PC-9 (cell line): ENCODE measurements at places on chromosomes 4 and X. TPM values are rescaled to one million over a fixed set of nuclear protein-coding genes. Genes with fewer than 3 reads are reported as not detected.
A peak's percentile ranks its signal among the peaks of the same experiment; 100 is the strongest.

The PRDM5 gene
- total RNA-seq = 0.85 and 0.90 TPM in 2 replicates

The BRS3 gene
- total RNA-seq = not detected in 2 replicates

The MAGEB10 gene
- not detected in 2 replicates for total RNA-seq

GRCh38 chr4:110007217-110007616 lies 94.5 kb downstream of the EGF start:
- DNase-seq = no peak

- no peak for DNase-seq
Measured at GRCh38 chrX:11346121-11346682, 53.0 kb downstream of the AMELX start.

DNA sequence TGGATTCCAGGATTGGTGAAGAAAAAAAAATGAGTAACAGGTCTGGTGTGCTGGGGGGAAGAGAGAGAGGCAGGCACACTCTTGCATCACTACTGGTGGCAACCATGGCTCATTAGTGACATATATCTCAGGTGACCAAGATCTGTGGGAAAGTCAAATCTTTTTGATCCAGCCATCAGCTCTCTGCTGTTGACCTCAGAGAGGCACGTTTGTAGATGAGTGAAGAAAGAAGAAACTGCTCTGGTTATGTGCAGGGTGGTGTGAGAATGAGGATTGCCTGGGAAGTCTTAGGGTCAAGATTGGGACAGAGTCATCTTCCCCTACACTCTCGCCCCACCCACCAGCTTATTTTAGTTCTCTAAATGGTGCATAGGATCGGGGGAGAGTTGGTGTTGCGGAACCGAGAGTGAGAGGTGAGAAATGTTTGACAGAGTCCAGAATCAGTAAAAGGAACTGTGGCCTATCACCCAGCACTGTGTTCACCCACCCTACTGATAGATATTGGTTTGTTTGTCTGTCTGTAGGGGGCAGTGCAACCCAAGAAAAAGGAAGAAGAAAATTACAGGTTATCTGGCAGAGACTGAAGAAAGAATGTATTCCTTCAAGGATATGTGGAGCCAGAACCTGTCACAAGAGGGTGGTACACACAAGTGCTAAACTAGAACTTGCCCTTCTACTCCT lies 21.9 kb downstream of the ARMCX6 start:
- peak; percentile 18 for DNase-seq

GRCh38 chrX:117274965-117275364 lies 812.2 kb upstream of the CT83 start:
- DNase-seq = no peak

GRCh38 chrX:136679531-136679930 lies 31.6 kb downstream of the CD40LG start:
- no peak for DNase-seq

GRCh38 chr4:1261107-1261928 lies 12.4 kb upstream of the CTBP1 start:
- no peak for DNase-seq

DNA sequence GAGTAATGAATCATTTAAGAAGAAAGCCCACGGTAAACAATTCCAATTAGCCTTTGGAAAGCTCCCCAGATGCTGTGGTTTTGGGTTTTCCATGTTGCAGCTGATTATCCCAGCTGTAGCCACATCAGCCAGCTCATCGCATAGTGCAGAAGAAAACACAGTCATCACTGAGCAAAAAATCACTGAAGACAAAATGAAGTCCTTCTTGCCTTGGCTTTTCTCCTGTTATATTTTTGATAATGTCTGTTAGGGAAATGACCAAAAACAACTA lies 193.0 kb upstream of the C1QTNF7 start:
- DNase-seq = no peak

DNA sequence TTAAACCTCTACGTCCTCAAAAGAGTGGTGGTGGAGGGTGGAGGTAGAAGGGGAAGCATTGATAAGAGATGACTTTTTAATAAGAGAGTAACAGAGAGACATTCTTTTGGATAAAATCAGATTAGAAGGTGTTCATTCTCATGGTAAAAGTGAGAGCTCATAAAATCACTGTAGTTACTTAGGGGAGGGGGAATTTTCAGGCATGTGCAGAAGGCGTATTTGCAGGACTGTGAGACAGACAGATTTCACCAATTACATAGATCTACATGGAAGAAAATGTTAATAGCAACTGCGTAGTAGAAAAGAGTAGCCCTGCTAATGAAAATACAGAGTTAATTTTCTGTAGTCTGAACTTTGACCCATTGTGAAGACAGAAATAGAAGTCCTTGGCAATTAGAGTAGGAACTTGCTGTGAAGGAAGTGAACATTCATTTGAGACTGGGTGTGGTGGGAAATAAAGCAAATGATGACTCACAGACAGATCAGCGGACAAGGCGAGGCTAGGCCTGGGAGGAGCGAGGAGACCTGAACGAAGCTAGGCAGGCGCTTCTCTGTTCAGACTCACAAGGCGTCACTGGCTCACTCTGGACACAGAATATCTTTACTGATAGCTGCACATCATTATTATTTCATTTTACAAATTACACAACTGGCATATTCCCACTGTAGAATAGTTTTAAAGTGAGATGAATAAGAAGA lies 57.2 kb upstream of the FAM9C start:
- DNase-seq = peak; percentile 72

DNA sequence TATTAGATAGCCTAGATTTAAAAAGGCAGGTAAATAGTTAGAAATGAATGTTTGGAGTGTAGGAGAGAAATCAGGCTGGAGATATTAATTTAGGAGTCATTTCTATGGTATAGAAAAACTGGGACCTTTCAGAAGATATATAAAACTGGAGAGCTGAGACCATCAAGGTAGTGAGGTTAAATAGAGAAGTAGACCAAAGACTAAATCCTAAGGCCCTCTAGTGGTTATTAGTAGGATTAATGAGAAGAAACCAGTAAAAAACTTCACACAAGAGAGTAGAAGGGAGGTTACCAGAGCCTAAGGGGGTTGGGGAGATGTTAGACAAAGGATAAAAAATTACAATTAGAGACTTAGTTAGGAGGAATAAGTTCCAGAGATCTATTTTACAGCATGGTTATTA lies 351.0 kb upstream of the SPANXN1 start:
- no peak for DNase-seq

DNA sequence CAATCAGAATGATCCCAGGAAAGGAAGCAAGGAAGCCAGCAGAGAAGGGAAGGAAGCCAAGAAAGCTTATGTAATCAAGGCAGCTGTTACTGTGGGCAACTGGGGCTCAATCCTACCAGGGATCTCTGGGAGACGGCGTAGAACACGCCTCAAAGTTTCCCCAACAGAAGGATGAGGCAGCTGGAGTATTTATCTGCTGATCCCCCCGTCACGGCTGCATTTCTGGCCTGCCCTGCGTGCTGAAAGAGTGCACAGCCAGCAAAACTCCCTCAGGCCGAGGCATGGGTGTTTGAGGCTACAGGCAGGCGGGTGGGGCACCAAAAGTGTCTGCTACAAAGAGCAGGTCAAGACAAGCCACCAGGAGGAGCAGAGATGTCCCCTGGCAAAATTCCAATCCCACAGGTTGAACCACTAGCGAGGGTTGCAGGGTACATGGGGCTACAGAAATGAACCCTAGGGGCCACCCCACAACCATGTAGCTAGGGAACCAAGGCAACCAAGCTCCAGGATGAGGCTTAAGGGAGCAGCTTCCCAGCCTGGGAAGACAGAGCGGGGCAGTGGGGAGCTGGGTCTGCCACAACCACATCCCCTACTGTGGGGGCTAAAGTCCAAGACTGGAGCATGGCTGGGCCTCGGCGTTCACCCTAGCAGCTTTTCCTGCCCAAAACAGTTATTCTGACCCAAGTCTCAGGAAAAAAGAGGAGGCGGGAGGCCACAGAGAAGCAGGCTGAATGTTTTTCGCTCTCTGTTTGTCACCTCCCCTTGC lies 113.4 kb downstream of the BCOR start:
- DNase-seq = no peak

DNA sequence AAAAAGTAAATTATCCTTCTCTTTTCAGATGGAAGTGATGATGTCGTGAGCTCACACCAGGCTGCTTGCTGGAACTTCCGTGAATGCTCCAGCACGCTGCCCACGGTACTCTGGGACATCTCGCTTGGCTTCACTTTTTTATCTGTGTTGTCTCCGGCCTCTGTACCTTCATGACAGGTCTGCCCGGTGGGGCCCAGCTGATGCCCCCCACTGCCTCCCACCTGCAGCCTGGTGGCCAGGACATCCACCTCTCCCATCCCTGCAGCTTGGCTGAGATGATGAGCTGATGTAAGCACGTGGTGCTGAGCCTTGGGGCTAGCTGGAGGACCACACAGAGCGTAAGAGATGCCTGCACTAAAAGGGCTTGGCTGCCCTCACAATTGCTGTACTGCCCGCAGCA lies 59.0 kb upstream of the HELT start:
- DNase-seq = no peak

GRCh38 chr4:108118505-108118904 lies 50.2 kb downstream of the LEF1 start:
- DNase-seq = peak; percentile 6
